Colonic mucosa (tissue), 4 donors: ENCODE measurements at places on chromosomes 5 and 9.

DNA sequence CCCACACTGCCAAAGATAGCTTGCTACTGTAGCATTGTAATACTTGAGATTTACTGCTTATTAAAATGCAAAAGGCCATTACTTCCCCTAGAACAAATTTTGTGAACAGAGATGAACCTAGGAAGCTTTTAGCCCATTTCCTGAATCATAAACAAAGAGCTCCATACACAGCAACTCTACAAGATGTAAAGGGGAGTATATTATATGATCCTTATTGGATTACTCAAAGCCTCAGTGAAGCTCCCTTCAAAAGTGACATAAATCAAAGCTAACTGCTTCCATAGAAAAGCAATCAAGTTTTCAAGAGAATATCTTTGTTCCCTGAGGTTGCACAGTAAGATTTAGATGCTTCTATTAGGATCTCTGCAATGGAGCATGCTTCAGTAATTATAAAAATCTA is 629.8 kb downstream of the EFNA5 start:
- DNase-seq, result no peak

GRCh38 chr5:148808864-148809642 is 17.4 kb upstream of the ADRB2 start:
- DNase-seq, result no peak

GRCh38 chr9:1771094-1771789 is 243.9 kb upstream of the SMARCA2 start:
- no peak for DNase-seq

- DNase-seq, result no peak
Measured at GRCh38 chr9:126919193-126919592, 4.6 kb downstream of the RALGPS1 start.

DNA sequence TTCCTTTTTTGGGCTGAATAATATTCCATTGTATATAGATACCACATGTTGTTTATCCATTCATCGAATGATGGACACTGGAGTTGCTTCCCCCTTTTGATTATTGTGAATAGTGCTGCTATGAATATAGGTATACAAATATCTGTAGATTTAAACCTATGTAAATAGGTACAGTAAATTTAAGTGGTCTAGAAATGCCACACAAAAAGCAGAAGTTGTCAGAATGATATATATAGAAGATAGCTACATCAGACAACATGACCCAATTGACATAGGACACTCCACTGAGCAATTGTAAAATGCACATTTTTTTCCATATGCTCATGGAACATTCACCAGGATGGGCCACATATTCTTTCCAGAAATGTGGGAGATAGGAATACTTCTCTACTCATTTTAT is 77.6 kb downstream of the SMIM15 start:
- DNase-seq, result no peak

- DNase-seq, result no peak
Measured at GRCh38 chr5:152462021-152462721, 57.1 kb upstream of the NMUR2 start.

- peak; percentile 86 for DNase-seq
Measured at GRCh38 chr9:93209097-93209496, 25.2 kb downstream of the WNK2 start.

DNA sequence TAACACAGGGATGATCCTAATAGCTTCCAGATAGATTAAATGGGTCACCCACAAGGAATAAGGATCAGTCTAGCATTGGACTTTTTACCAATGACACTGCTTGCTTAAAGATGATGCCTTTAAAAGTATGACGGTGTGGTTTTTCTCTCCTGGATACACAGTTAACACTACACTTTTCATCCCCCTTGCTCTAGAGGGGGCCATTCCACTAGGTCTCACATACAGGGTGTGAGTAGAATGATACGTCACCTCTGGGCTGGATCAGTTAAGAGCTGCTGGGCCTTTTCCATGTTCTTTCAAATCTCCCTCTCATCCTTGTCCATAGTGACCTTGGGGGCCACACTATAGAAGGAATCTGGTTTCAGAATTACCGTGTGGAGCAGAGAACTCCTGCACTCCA is 140.6 kb downstream of the FSTL4 start:
- DNase-seq, result no peak

GRCh38 chr9:115013998-115014397 is 83.6 kb upstream of the TNFSF8 start:
- DNase-seq, result peak; percentile 75

- no peak for DNase-seq
Measured at GRCh38 chr5:175082866-175083590, 358.6 kb downstream of the MSX2 start.

DNA sequence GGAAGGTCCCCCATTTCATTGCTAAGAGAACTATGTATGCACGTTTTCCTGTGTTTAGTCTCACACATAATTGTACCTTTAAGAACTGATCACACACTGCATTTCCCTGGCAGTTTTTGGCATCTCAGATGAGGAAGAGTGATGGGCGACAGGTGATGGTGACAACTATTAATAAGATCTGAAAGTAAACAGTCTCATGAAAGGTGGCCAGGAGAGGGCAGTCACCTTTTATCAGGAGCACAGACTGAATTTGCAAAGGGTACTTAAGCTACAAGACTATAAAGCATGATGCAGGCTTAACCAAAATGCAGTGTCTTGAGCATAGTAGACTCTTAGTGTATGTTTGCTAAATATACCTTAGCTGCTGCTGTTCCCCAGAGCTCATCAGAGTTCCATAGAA is 91.5 kb downstream of the GHR start:
- no peak for DNase-seq

DNA sequence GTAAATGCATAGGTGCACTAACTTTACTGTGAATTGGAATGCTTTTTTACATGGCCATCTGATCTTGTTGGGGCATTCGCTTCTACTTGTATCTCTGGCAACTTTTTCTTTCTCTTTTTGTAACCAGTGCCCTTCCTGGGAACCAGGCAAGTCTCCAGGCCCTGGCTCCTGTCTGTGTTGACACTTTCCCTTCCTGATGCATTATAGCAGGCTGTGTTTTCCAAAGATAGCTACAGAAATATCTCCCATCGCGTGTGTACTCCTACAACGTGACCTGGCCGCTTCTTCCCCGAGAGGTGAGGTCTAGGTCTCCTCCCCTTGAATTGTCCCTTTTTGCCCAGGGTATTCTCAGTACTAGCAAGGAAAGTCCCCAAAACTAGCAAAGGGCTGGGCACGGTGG is 81.1 kb upstream of the SPIN1 start:
- DNase-seq, result no peak

- DNase-seq, result no peak
Measured at GRCh38 chr9:37919956-37920335, 16.0 kb upstream of the SLC25A51 start.

DNA sequence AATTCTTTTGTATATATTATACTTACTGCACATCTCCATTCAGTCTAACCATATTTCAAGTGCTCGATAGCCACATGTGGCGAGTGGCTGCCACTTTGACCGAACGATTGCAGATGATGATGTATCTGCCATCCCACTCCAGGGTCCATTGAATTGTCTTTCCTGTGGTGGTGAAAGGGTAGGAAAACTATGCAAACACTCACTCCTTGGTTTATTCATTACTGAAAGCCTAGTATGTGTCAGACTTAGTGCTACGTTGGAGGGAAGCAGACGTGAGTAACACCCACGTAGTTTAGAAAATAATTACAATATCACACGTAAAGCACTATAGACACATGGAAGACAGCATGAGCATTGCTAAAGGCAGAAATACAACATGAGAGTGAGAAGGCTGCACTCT is 353.7 kb downstream of the CSNK1G3 start:
- no peak for DNase-seq

GRCh38 chr5:41334221-41334620 is 120.9 kb upstream of the C6 start:
- no peak for DNase-seq

DNA sequence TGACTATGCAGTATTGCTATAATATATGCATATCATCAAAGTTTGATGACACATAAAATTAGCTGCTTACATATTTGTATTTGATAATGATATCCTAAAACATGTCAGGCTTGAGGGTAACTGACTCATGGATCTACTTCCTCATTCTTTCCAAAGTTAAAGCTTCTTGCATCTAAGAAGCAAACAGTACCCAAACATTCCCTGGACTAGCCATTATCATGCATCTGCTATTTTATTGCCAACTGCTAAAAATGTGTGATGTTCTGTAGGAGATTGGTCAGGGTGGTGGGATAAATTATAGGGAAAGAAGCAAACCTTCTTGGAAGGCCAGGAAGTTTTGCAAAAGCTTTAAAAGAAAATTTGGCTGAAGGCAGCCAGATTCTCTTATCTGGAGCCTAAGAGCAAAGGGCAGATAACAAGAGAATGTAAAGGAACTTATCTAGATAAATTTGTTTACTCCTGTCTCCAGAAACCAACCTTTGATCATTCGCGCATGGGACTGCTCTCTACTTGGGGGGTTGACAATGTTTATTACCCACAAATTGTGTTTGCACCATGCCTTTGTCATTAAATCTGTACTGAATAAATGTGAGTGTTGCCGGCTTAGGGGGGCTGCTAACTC is 604.1 kb upstream of the TLE4 start:
- DNase-seq, result no peak

GRCh38 chr9:107945961-107946360 is 456.4 kb upstream of the KLF4 start:
- no peak for DNase-seq

DNA sequence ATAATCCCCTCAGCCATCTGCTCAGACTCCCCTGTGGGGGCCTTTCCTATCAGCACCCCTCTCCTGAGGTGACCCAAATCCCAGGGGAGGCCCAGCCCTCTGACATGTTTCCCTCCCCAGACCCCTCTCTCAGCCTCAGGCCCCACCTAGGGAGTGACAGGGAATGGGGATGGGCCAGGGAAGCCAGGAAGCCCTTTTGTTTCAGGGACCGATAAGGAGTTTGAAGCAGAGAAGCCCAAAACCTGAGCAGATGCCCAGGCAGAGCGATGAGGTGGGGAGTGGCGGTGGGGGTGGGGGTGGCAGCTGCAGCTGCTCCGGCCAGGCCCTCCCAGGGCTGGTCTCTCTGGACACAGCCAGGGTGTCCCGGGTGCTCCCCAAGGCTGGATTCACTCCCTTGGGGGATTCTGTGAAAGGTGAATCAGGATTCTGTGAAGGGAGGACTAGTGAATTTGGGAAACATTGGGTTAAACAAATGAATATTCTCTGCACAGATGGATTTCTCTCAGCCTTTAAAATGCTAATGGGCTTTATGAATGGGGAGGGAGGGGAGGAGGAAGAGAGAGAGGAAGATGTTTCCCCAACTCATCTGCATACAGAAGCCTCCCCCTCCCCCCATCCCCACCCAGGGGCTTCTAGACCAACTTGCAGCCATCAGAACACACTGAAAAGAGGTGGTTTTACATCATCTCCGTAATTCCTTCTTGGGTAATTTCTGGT is 17.4 kb downstream of the AKNA start:
- DNase-seq, result no peak

- no peak for DNase-seq
Measured at GRCh38 chr9:72751541-72751940, 201.3 kb downstream of the ALDH1A1 start.

DNA sequence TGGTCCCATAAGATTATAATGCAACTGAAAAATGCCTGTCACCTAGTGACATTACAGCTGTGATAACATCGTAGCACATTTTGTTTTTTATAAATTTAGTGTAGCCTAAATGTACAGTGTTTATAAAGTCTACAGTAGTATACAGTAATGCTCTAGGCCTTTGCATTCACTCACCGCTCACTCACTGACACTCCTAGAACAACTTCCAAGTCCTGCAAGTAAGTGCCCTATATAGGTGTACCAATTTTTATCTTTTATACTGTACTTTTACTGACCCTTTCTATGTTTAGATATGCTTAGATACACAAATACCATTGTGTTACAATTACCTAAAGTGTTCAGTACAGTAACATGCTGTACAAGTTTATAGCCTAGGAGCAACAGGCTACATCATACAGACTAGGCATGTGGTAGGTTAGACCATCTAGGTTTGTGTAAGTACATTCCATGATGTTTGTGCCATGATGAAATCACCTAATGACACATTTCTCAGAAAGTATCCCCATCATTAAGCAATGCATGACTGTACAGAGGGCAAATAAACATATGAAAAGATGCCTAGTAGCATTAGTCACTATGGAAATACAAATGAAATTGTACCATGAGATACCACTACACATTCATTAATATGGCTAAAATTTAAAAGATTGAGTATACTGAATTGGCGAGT is 127.6 kb downstream of the TRPM6 start:
- no peak for DNase-seq

GRCh38 chr5:151740336-151740942 is 18.0 kb downstream of the ATOX1 start:
- peak; percentile 45 for DNase-seq

DNA sequence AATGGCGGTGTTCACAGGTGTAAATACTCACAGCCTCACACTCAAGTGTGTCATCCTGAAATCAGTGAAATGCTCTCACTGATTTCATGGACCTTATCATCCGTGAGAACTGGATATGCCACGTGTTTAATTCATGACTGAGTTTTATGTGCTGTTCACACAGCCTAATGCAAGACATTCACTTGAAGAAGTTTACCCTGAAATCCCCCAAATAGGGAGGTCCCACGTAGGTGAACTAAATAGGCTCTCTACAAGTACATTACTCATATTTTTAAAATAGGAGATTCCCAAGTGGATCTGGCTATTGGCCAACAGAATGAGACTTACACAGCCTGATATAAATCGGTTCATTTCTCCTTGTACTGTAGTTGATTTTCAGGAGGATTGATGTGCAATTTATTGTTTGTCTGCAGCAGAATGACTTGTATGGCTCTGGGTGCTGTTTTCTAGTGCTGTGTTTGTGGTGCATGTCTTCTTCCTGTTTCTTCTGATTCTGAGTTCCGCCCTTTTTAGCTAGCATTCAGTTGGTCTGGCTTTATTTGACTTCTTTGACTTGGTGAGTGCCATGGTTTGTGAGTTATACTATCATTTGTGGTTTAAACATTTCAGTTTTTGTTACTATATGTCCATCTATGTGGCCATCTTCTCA is 25.1 kb downstream of the TRIO start:
- no peak for DNase-seq

DNA sequence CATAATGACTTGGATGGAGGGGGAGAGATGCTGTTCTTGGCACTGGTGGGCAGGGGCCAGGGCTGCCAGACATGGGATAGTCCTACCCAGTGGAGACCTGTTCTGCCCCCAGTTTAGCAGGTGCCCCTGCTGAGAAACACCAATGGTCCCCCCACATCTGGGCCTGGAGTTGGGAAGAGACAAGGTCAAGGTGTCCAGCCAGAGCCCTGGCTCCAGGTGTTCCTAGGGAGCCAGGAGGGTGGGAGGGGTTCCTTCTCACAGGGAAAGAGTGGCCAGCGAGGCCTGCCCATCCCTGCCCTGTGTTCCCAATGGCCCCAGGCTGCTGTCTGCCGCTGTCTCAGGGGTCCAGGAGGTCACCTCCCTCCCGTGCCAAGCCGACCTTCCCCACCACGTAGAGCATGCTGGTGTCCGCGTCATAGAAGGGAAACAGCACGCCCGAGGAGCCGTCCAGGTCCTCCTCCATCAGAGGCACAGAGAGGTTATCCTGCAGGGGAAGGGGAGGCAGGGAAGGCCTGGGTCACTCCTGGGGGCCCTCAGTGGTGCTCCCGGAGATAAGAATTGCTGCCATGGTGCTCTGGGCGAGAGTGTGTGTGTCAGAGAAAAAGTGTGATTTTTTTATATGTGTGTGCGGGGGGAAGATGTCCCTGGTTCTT is 11.7 kb upstream of the TRIM14 start:
- no peak for DNase-seq
